Skin of body (tissue), 3 donors: ENCODE measurements at places on chromosomes 16 and 17.

- no peak for DNase-seq
These were observed 105.8 kb downstream of the ADCY9 start for GRCh38 chr16:4010225-4011158.

- DNase-seq: no peak
These were observed 97.6 kb downstream of the MRM3 start for GRCh38 chr17:879546-880442.

GRCh38 chr16:3980253-3981111 is 100.0 kb upstream of the CREBBP start:
- DNase-seq: peak; percentile 61

DNA sequence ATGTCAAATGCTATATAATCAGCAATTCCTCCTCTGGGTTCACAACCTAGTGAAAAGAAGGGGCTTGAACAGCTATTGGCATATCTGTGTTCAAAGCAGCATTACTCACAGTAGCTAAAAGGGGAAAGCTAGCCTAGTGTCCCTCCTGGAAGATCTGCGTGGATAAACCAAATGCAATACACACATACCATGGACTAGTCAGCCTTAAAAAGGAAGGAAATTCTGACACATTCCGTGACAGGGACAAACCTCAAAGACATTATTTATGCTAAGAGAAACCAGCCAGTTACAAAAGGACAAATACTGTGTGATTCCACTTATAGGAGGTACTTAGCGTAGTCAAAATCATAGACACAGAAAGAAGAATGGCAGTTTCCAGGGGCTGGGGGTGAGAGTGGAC is 90.1 kb downstream of the XYLT1 start:
- no peak for DNase-seq

GRCh38 chr17:78168903-78169793 is 767 bp downstream of the SYNGR2 start:
- DNase-seq: no peak

DNA sequence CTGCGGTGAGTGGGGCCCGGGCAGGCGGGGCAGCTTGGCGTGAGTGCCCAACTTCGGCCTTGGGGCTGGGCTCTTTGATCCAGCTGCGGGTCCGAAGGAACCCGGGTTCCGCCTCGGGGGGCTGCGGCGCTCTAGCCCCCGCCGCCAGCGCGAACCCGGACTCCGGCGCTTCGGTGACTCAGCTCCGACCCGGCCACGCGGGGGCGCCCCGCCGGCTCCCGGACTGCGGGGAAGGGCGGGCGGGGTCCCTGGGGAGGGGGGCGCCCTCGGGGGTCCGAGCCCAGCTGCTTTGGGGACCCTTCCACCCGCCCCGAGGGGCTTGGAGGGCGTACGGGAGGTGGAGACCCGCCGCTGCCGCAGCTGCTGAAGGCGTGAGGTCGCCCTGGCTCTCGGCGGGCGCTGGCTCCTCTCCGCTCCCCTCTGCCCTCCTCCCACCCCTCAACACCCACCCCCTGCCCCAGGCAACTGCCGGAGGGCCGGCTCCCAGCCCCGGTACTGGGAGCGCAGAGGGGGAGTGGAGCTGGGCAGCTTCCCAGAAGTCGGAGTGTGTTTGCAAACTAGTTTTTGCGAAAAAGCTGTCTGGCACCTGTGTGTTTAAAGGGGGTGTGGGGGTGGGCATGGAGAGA is 516 bp downstream of the CPNE2 start:
- DNase-seq: no peak

DNA sequence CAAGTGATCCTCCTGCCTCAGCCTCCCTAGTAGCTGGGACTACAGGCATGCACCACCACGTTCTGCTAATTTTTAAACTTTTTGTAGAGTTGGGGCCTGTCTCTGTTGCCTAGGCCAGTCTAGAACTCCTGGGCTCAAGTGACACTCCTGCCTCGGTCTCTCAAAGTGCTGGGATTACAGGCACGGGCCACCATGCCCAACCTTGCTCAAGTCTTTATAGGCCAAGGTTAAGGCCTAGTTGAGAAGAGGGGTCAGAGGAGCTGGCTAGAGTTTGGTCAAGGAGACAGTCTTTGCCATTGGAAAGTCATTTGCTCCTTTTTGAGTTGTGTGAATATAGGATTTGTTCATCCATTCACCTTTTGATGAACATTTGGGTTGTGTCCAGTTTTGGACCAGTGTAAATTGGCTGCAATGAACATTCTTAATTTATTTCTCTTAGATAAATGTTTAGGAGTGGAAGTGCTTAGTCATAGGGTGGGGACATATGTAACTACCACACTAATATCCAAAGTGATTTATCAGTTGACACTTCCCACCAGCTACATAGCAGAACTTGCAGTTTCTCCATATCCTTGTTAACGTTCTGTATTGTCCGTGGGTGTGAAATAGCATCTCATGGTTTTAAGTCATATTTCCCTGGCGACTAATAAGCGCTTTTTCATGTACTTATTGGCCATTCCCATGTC is 30.7 kb upstream of the ARHGAP17 start:
- no peak for DNase-seq

GRCh38 chr16:68005211-68005610 is 5.9 kb upstream of the DPEP2 start:
- no peak for DNase-seq

GRCh38 chr16:8595783-8596182 is 5.5 kb upstream of the TMEM114 start:
- DNase-seq: no peak

GRCh38 chr17:74890554-74890953 is 2.9 kb downstream of the FADS6 start:
- DNase-seq: no peak
